WERI-Rb-1 (cell line): ENCODE measurements at places on chromosomes 1 and 21.

GRCh38 chr1:229363723-229364122 is 20.9 kb upstream of the CCSAP start:
- no peak for DNase-seq

GRCh38 chr21:45417951-45418300 is 13.0 kb downstream of the COL18A1 start:
- no peak for DNase-seq

DNA sequence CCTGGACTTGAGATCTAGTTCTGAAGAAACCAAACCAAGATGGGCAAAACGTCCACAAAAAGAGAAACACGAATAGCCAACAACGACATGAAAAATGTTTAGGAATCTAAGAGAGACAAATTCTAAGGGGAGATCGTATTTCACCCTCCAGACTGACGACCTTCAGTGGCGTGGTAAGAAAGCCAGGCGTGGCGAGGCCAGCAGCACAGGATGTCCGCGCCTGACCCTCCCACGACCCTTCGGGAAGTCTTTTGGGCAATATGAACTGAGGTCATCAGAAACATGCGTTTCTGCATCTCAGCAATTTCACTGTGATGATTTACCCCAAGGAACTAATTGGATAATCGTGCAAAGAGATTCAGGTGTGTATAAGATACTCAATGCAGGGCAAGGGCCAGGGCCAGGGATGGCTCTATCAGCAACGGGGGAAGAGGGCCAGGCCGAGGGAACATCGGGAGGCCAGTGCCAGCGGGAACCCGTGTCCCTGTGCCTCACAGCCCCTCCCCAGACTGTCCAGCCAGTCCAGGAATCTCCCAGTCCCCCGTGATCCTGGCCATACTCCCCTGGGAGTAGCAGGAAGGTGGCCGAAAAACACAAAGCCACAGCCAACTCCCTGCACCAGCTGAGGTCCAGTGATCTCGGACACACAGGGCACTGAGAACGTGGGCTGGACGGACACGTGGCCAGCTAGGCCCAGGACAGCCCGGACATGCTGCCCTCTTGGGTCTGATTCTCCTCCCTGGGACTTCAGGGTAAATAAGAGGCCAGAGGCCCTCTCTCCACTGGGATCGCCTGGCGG is 53.6 kb upstream of the ADARB1 start:
- no peak for DNase-seq

DNA sequence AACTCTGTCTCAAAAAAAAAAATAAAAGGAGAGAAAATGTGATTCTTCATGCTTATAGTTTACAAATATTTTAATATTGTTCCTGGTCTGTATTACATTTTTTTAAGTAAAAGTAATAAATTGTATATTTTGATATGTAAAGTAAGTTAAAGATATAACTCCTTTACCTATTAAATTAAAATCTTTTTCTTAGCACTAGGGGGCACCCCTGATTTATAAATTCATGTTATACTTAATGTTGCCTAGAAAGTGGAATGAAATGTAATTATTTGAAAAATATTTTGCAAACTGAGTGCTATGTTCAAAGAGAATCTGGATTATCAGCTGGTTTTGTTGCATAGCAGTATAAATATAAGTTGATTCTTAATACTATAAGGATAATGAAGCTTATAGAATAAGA is 49.2 kb downstream of the RALGPS2 start:
- DNase-seq = no peak

DNA sequence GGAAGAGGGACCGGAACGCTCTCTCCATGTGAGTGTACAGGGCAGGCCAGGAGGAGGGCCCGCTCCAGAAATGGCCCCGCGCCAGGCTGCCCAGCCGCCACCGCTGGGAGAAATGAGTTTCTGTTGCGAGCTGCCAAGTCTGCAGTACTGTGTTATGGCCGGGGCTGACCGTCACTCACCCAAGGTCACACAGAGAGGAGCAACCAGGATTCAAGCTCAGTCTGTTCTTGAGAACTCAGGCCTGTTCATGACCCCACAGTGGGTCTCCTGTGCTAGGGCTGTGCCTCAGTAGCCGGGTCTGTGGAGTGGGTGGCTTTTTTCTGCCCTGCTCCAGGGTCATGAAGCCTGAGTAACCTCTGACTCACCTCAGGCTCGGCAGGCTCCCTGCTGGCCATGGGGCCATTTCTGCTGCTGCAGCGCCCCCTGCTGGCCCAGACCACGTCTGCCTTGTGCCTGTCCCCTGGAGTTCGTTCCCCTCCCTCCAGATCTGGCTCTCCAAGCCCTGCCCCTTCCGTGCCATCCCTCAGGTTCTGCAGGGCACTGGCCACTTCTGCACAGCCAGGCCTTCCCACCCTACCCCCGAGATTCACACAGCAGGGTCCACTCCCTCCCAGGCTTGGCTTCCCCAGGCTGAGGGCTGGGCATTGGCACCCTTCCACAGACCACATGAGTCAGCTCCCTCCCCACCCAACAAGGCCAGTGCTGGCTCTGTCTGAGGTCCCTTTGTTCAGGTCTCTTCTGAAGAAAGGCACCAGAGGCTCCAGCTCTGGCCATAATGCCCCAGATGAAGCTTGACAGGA is 51.8 kb downstream of the EDN2 start:
- peak; percentile 89 for DNase-seq

- no peak for DNase-seq
Measured at GRCh38 chr1:149849111-149849946, 50.0 kb upstream of the BOLA1 start.

DNA sequence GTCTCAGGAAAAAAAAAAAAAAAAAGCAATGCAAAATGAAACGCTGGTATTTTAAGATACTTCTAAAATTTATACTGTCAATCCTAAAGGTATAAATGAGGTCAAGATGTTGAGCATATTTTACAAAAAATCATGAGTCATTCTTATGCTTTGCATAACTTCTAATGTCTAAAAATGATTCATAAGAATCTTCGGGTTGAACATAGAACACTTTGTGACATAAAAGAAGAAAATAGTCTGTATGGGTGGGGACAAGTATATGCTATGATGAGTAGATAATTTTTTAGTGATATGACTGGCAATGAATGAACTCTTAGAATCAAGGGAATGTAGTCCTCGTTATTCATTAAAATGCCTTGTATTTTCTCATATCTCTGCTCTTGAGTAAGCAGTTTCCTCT is 416.9 kb upstream of the USP24 start:
- no peak for DNase-seq

- no peak for DNase-seq
Measured at GRCh38 chr1:48715921-48716320, 60.8 kb downstream of the BEND5 start.

DNA sequence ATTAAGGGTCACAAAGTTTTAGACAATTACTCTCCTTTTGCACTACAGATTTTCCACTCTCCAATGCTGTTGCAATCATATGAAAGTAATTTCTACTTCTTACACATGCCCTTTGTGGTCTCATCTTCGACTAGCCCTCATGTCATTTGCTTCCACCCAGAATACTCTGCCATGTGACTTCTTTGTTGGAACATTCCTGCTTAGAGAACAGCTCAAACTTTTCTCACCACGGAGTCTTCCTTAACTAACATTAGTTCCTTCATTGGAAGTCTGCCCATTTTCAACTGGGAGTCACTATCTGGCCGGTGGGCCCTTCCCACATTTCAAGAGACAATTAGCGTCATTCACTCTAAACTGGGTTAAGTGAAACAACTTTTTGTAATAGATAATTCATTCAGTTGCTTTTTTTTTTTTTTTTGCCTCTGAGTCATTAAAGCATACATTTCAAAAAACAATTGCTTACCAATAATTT is 142.6 kb upstream of the PALMD start:
- DNase-seq = no peak

DNA sequence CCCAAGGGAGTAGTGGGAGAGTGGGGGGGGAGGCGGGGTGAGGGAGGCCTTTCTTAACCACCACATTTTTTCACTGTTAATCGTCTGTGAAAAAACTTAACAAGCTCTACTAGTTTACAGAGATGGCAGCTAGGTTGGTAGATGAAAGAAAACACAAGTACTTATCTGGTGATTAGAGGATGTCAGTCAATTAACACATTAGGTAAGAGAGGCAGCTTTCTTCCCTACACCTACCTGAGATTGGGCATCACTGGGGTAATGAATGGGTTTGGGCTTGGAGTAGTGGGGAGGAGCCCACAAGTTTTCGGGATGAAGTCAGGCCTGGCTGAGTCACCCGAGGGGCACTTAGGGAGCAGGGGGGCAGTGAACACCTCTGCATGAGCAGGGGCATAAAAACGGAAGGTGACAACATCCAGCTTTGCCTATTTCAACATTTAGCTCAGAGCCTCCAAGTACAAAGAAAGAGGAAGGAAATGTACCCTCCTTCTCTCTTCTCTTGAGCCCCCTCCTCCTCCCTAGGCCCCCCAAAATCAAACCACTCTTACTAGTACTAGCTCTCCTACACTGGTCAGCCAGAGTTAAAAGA is 2.5 kb downstream of the LBR start:
- DNase-seq = no peak

DNA sequence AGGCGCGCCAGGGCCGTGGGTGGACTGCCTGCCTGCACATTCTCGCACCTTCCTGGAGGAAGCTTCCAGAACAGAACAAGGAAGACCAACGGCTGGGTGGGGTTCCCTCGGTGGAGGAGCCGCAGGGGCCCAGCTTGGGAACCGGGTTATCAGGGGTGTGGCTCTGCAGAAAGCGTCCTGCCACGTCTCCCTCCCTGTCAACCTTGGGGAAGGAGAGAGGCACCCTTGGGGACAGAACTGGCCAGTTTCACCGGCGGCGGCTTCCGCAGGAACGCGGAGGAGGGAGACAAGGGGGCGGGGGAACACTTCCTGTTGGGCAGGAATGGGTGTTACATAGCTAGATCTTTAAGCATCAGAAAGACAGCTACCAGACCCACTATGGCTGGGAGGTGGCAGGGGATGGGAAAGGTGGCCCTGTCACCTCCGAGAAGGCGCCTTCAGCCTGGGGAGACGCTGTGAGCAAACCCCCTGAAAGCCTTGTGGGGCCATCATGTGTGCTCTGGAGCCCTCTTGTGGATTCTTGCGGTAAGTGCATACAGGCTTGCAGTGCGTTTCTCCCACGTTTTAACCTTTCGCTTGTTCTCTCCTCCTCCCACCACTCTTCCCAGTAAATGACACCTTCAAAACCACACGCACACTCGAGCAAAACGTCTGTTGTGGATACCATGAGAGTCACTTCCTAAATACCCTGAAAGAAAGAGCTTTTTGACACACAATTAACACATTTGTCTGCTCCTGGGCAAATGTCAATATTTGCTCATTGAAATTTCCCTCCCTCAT is 3.8 kb upstream of the PLEKHA6 start:
- DNase-seq = peak; percentile 91

GRCh38 chr1:219271818-219272535 is 98.3 kb downstream of the LYPLAL1 start:
- DNase-seq = no peak
